HT1080 (cell line): ENCODE measurements at places on chromosomes 1 and 21.

- no peak for DNase-seq
Observed at GRCh38 chr1:225674381-225674780, 21.5 kb upstream of the ENAH start.

DNA sequence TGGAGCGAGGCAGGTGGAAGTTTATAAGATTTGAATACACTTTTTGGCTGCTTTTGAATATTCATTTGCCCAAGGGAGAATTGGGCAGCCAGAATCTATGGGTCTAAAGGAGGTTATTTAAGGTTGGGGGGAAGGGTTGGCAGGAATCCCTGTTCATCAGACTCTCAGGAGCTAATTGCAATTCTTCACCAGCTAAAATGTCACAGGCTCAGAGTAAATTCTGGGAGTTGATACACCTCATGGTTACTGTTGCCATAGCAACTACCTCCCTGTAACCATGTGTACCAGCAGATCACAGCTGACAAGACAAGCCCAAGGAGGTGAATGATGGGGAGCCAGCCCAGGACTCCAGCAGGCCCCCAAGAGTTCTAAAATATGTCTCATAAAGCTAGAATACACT is 75.5 kb downstream of the CAMK2N1 start:
- no peak for DNase-seq

- DNase-seq: no peak
Observed at GRCh38 chr21:38667291-38667870, 138.3 kb upstream of the ETS2 start.

DNA sequence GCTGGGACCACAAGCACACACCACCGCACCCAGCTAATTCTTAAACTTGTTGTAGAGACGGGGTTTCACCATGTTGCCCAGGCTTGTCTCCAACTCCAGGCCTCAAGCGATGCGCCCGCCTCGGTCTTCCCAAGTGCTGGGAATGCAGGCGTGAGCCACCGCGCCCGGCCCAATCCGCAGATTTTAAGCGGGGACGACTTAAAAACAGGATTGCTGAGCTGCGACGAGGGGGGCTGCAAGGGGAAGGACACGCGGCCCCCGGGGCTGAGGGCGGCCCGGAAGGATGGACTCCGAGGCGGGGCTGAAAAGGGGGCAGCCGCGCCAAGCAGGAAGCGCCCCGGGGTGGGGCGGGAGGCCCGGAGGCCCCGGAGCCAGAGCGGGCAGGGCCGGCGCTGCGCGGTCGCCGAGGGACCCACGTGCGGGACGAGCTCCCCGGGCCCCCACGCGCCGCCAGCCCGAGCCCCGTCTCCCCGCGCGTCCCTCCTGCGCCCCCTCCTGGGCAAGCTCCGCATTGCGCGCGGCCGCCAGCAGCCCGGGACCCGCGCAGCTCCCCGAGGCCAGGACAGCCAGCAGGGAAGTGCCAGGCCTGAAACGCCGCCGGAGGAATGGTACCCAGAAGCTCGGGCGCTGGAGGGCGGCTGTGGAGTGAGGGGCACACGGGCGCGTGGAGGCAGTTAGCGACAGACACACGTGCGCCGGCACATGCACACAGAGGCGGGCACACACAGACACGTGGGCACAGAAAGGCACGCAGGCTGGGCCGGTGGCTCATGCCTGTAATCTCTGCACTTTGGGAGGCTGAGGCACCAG is 5.5 kb upstream of the PRKCZ start:
- DNase-seq: peak; percentile 34

DNA sequence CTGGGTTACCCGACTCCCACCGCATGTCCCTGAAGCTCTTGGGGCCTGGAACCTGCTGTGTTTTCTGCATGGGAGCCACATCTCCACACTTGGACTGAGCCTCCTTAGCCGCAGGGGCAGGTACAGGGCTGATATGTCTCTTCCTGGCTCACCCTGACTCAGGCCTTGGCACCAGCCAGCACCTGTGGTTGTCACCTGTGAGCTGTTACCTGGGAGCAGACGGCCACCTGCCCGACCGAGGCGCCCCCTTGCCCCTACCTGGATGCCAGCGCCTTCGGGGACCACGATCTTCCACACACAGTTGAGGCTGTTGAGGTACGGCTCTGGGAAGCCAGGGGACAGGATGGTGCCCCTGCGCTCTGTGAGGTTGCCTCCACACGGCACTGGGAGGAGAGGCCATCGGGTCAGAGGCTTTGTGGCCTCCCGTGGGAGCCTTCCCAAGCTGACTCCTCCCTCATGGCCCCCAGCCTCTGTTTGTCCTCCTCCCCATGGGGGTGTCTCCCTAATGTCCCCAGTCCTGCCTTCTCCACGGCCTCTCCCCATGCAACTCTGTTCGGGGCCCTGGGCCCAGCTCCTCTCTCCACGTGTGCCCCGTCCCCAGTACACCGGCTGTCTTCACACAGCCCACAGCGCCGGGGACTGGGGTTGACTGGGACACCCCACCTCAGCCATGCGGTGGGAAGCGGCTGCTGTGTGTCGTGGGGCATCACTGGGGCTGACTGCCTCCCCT is 152.0 kb downstream of the ZSCAN20 start:
- no peak for DNase-seq

- no peak for DNase-seq
Observed at GRCh38 chr1:54611621-54612020, 11.7 kb downstream of the FAM151A start.
